ENCODE measurements at places on chromosomes 16 and 17.

DNA sequence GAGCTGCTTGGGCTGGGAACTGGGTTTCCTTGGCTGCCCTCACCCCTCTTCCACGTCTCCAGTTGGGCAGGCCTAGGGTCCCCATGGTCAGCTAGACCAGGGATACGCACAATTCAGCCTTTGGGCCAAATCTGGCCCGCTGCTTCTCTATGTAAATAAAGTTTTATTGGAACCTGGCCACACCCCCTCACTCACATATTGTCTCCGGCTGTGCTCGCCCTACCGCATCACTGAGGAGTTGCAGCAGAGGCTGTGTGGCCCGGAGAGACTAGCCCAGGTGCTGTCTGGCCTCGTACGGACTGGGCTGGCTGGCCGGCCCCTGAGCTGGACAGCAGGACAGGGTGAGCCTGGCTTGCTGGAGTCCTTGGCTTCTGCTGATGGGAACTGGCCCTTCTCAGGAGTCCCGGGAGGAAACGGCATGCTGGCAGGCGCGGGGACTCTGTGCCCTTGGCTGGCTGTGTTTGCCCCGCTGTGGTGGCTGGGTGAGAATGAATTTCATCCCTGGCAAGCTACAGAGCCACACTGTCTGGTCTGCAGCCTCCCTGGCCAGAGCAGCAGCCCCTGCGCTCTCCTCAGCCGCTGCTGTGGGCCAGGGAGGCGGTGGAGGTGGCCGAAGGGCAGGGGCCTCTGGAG is 82.0 kb downstream of the ENGASE start:
- DNase-seq = no peak

GRCh38 chr17:3482852-3483251 is 7.1 kb downstream of the ASPA start:
- DNase-seq = no peak

GRCh38 chr16:30437511-30438046 is 7.7 kb upstream of the DCTPP1 start:
- peak; percentile 49 for DNase-seq

DNA sequence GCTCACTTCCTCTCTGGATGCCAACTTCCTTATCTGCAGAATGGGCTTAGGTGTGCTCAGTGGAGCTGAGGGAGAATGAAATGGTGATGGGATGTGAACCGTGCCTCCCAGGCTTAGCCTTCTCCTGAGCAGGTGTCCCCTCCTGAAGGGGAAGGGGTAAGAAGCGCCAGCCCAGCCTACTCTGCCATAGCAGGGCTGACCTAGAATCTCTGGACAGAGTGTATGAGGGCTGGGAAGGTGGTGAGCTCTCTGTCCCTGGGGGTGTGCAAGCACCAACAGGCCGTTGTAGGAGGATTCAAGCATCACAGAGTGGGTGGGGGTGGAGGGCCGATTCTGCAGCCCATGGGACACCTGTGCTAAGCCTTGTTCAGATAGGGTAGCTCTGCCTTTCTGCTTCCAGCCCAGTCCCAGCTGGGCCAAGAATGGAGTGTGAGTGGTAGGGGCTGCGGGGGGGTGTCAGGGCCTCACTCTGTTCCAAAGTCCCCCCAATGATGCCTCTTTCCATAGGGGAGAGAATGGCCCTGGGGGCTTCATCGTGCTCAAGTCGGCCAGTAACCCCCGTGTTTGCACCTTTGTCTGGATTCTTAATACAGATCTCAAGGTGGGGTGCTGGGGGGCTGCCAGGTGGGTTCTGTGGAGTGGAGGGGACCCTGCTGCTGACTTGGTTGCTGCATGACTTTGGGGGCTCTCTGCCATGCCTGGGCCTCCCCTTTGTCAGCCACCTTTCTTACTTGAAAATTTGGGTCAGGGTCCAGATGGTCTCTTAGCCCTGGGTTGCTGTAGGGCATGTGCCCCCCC is 3.2 kb upstream of the TCAP start:
- DNase-seq = no peak

GRCh38 chr16:70685938-70686375 is at the start of gene MTSS2:
Gene MTSS2, minus strand, starts transcription at chr16:70686053. Its CDS starts 262 bp downstream, at chr16:70685791.
- DNase-seq = peak; percentile 74

GRCh38 chr16:81866820-81867440 is 87.8 kb downstream of the PLCG2 start:
- peak; percentile 77 for DNase-seq

GRCh38 chr17:71023249-71024030 is 854.1 kb downstream of the KCNJ2 start:
- DNase-seq = no peak

DNA sequence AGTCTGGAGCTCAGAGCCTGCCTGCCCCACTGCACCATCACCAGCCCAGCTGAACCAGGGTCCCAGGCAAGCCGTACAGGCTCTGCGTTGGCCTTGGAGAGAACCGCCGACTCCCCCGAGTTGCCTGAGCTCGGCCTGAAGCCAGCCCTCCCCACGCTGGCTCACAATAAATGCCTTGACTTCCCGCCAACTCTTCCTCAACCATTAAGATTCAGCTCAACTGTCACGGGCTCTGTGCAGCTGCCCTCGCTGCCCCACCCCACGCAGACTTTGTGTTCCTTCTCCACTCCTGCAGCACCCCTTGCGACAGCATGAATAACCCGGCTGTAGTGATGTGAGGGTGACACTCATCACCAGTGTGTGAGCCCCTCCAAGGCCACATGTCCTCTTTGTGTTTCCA is 4.8 kb upstream of the QPRT start:
- no peak for DNase-seq

GRCh38 chr16:59148769-59149155 is 414.6 kb upstream of the GOT2 start:
- DNase-seq = no peak

DNA sequence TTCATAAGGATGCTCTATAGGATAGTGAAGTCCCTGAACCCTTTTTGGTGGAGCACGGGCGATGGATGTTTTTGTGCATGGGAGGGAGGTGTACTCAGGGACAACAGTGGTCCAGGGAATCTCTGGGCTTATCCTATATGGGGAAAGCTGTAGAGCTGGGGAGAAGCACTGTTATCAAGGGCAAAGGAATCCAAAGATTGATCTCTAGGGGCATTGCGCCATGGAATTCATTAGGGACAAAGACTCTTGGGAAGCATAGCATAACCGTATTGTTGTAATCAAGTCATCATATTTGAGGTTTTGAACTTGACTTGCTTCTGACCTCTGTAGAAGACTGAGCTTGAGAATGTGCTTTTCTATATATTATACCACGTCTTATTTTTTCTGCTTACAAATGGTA is 172.9 kb upstream of the ZFHX3 start:
- no peak for DNase-seq

DNA sequence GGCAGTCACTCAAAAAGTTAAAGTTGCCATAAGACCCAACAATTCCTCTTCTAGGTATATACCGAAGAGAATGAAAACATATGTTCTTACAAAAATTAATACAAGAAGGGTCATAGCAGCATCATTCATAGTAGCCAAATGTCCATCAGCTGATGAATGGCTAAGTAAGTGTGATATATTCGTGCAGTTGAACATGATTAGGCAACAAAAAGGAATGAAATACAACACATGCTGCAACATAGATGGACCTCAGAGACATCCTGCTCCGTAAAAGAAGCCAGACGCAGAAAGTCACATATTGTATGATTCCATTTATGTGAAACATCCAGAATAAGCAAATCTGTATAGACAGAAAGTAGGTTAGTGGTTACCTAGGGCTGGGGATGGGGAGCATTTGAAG is 229.4 kb upstream of the CACNG5 start:
- no peak for DNase-seq

DNA sequence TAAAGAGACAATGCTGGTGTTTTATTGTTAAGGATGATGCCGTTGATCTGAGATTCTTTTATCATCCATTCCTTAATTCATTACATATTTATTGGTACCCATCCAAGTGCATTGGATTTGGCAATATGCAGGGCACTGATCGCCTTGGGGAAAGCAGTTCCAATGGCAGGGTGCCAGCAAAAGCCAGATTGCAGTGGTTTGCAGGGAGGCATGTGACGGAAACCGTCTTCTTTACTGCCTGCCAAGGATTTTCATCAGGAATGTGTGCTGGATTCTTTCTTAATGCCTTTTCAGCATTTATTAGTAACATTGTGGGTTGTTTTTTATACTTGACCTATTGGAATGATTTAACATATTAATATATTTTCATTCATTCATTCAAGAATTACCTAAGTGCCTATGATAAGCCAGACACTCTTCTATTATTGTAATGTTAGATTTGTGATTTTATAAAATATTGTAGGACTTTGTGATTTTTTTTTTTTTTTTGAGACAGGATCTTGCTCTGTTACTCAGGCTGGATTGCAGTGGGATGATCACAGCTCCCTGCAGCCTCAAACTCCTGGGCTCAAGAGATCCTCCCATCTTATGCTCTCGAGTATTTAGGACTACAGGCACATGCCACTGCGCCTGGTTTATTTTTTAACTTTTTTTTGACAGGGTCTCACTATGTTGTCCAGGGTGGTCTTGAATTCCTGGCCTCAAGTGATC is 93.4 kb upstream of the TNRC6A start:
- peak; percentile 28 for DNase-seq

GRCh38 chr16:2486645-2487516 is 12.0 kb downstream of the TBC1D24 start:
- no peak for DNase-seq

DNA sequence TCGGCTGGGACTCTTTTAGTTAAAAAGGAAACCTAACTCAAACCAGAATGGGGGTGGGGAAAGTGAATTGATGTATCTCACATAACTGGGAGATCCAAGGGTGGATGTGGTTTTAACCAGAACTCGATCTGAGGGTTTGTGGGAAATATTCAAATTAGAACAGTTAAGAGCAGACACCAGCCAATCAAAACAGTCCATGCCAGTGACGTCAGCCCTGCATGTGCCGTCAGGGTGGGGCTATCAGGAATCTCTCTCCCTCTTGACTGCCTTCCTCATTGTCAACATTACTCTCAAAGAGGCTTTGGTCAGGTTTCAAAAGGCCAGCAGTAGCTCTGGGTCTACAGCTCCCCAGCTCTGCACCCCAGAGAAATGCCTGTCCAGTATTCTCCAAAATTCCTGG is 94.2 kb upstream of the HSBP1 start:
- peak; percentile 9 for DNase-seq

DNA sequence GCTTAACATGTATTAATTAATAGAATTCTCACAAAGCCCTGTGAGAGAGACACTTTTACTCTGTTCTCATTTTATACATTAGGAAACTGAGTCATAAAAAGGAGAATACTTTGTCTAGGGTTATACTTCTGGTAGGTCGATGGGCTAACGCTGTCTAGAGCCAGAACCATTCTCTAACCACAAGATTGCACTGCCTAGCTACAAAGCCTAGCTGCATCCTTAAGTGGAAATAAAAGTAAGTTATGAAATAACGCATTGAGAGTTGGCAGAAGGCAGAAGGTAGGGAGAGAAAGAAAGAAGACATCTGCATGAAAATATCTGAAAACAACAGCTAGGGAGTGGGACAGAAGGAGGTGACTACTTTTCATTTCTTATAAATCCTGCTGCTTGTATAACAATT is 33.2 kb downstream of the IRX6 start:
- DNase-seq = no peak

Data from HT-29 (cell line).